ENCODE measurements at places on chromosomes 13 and 19.

DNA sequence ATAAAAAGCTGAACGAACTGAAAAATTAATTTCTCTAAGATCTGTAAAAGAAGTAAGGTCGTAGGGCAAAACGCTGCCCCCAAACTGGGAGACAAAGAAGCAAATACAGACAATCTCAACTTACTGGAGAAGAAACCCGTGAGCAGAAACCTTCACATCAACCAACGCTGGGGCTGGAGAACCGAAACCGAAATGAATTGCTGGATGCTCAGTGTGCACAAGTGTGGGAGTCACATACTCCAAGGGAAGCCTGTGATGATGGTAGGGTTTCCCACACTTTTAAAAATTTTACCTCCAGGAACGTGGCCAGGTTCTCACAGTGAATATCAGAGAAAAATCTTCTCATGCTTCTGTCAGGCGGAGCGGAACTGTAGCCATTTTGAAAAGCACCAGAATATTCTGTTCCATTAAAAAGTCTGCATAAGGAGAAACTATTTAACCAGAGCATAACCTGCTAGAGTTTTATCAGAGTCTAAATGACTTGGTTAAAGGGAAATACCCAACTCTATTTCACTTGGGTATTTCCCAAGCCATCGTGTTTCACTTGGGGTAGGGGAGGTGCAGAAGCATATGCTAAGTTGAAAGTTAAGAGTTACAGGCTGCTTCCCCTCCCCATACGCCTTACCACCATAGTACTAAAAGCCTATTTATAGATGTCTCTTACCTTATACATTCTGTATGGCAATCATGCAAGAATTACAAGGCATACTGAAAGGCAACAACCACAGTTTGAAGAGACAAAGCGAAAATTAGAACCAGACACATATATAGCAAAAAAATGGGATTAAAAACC is 110.5 kb upstream of the SLITRK1 start:
- DNase-seq = no peak

GRCh38 chr13:86563308-86563707 is 764.1 kb upstream of the SLITRK6 start:
- no peak for DNase-seq

GRCh38 chr19:45446295-45446694 is 21.5 kb upstream of the FOSB start:
- DNase-seq = no peak

DNA sequence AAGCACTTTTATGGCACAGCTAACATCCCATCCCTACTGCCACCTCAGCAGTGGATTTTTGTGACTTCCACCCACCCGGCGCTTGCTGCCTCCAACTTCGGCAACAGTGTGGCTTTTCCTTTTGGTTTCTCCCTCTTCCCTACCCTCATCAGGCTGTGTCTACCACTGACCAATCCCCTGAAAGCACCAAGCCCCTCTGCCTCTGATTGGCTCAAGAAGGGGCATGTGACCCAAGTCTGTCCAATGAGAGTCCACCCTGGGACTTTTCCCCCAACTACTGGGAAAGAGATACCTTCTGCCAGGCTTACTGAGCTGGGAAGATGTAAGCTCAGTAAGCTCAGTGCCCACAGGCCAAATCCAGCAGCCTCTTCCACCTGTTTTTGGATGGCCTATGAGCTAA is 5.8 kb downstream of the SMIM7 start:
- no peak for DNase-seq

GRCh38 chr19:49387936-49388372 is at the start of gene KASH5:
Gene KASH5, plus strand, starts transcription at chr19:49388249. Its CDS starts 2,635 bp downstream, at chr19:49390884.
- peak; percentile 72 for DNase-seq

GRCh38 chr19:51441410-51442390 is 16.6 kb downstream of the SIGLEC8 start:
- DNase-seq = peak; percentile 79

GRCh38 chr19:38270587-38271167 is 6.3 kb downstream of the SPINT2 start:
- no peak for DNase-seq

GRCh38 chr13:51225029-51225428 is 2.8 kb downstream of the FAM124A start:
- DNase-seq = no peak

DNA sequence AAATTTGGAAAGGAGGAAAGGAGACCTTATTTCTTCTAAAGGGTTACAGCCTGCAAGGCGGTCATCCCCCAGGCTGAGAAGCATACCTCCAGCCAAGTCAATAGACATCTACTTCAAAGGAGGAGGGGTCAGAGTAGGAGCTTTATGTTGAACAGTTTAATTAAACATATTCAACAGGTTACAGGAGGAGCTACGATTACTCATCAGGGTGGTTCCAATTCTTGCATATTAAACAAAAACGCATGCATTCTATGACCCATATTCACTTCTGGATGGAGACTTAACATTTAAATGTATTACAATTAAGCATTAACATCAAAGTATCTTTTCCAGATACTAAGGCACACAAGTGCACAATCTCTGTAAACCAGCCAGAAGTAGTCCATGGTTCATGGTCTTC is 1955.0 kb downstream of the PCDH9 start:
- no peak for DNase-seq

DNA sequence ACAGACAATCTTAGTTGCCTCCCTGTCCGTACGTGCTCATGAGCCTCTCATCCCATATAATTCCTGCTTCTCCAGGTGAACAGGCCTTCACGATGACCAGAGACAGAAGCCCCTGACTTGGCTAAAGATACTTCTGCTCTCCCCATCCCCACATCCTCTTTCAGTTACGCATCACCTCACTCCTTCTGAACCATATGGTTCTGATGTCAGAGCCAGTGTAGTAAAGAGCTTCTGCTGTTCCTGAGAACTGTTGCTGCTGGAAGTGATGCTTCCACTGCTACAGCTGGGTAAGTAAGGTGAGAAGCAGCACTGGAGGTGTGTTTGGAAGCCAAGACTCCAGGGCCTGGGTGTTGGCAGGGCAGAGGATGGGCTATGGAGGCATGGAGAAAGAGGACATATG is 12.9 kb downstream of the SIGLECL1 start:
- DNase-seq = no peak

- DNase-seq = no peak
These were observed 8.0 kb downstream of the NPAS1 start for GRCh38 chr19:47027586-47028088.

- DNase-seq = no peak
These were observed 16.6 kb upstream of the LRCH1 start for GRCh38 chr13:46536341-46536740.

DNA sequence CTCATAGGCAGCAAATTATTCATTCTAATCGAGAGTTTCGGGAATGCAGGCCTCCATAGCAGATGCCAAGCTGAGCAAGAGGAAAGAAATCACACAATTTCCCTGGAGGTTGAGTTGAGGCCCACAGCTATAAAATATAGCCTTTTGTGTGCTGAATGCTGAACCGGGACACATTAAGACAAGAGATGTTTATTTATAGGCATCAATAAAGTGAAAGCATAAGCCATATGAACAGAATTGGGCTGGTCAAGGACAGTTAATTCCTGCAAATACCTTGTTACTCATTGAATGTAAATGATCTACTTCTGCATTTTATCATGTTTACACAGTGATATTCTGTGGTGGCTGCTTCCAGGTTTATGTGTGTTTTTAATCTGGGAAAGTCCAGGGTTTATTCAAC is 461.7 kb downstream of the KLF12 start:
- DNase-seq = no peak

- no peak for DNase-seq
These were observed 13.5 kb downstream of the FPR3 start for GRCh38 chr19:51808333-51808986.

- DNase-seq = no peak
These were observed 5.5 kb upstream of the PTGER1 start for GRCh38 chr19:14480700-14481079.

DNA sequence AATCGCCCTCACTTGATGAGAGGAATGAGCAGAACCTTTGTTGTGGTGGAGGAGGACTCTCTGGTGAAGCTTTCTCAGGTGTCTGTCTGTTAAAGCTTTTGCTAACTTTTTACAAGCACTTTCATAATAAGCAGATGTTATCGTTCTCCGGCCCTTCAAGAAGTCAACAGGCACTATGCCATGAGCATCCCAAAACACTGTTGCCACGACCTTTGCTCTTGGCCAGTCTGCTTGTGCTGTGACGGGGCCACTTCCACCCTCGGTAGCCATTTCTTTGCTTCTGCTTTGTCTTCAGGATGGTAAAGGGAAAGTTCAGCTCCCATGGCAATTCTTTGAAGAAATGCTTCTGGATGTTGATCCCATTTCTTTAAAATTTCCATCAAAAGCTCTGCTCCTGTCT is 93.5 kb upstream of the ANKRD10 start:
- no peak for DNase-seq

- DNase-seq = no peak
These were observed 1.2 kb downstream of the MED26 start for GRCh38 chr19:16626796-16627192.

DNA sequence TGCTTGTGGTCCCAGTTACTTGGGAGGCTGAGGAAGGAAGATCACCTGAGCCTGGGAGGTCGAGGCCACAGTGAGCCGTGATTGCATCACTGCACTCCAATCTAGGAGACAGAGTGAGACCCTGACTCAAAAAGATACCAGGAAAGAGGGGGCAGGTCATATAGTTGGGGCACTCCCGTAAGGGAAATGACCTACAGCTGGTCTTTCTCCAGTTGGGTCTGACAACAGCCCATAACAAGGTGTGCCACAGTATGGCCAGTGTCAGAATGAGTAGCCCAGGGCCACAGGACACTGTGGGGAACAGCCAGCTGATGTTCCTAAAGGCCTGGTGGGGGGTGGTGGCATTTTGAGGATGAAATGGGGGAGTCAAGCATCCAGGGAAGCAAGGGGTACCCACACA is 10.8 kb downstream of the DNMT1 start:
- no peak for DNase-seq

- no peak for DNase-seq
These were observed 1074.3 kb upstream of the PCDH9 start for GRCh38 chr13:68304286-68304893.

- DNase-seq = no peak
These were observed 472.8 kb downstream of the FGF9 start for GRCh38 chr13:22143671-22144070.

GRCh38 chr13:61136515-61136914 is 279.1 kb downstream of the PCDH20 start:
- DNase-seq = no peak

DNA sequence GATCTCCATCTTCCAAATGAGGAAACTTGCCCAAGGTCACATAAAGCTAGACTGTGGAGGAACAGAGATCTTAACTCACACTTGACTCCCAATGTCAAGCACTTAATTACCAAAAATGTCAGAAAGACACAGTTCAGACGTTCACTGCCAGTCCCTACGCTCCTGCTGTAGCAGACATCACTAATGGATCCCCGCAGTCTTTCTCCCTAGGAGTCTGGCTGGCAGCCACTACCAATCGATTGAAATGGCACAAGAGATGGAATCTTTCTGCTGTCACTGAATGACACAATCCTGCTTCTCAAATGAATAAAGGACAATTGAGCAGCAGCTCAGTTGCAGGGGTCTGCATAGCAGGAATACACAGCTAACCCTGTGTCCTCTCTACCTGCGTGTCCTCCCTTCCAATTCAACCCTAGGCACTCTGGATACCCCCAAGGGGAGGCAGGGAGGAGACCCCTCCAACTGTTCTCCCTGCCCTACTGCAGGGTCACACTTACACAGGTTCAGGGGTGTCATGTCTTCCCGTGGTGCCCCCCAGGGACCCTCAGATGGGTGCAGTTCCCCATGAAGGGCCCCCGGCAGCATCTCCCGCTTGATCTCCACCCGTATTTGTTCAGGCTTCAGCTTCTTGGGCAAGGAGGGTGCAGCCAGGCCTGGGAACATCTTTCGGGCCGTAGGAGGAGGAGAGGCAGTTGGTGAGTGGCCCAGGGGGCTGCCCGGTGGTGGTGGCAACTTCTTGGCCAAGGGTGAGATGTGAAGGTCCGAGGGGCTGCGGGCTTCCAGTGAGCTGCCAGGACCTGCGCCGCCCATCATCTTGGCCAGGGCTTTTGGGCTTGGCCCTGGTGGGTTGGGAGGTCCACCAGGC is 7.9 kb upstream of the AKAP8L start:
- no peak for DNase-seq

GRCh38 chr13:26558074-26558805 is 757 bp downstream of the WASF3 start:
- no peak for DNase-seq

DNA sequence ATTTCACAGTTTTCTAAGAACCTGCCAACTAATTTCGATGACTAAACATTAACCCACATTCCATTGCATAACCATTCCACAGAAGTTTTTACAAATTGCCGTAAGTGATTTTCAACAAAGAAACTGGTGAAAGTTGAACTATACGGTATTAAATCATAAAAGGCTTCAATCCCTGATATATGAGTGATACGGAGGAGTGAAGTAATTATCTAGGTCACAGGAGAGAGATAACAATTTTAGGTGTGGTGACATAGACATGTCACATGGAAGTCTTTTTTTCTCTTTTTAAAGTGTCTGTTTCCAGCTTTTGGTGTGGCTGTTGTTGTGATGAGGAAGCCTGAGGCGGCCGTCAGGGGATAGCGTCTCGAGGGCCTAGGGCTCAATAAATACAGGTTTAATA is 29.4 kb downstream of the TBC1D4 start:
- DNase-seq = no peak

DNA sequence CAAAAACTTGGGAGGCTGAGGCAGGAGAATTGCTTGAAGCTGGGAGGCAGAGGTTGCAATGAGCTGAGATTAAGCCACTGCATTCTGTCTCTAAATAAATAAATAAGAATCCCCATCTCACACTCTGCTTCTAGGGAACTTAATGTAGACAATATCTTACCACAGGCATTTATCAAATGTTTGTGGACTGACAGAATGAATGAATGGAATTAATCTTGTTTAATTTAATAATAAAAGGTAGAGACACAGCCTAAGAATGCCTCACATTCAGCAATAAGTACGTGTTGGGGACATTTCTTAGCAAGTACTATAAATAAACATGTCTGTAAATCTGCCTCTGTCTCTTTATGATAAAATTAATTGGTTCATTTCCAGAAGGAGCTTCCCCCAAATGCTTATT is 36.2 kb upstream of the RBM26 start:
- DNase-seq = no peak

- DNase-seq = peak; percentile 45
These were observed 1.0 kb downstream of the ZNF253 start for GRCh38 chr19:19866611-19867248.

DNA sequence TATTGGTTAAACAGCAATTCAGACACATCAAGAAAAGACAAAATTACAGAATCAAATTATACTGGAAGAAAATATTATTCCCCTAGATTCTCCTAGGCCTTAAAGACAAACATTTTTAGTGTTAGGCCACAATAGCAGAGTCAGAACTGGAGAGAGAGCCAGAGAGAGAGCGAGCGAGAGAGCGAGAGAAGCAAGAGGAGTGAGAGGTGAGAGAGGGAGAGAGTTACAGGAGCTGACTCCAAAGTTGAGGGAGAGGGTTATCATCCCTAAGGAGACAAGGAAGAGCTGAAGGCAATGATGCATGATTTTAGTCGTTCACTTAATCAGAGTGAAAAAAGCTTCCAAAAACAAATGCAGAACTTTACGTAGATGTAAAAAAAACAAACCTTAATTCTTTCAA is 20.2 kb upstream of the ZNF227 start:
- DNase-seq = no peak

GRCh38 chr19:22625266-22626035 is 8.7 kb upstream of the ZNF492 start:
- DNase-seq = no peak
